Upper lobe of left lung (tissue), 6 donors: ENCODE measurements at places on chromosomes 13 and 19. TPM values are rescaled to one million over a fixed set of nuclear protein-coding genes. Genes with fewer than 3 reads are reported as not detected.
A peak's percentile ranks its signal among the peaks of the same experiment; 100 is the strongest.

GRCh38 chr13:39317291-39317690 lies 279.0 kb downstream of the NHLRC3 start:
- DNase-seq = no peak

- no peak for DNase-seq
Measured at GRCh38 chr19:55119053-55119452, 1.6 kb upstream of the PPP1R12C start.

- DNase-seq = no peak
Measured at GRCh38 chr13:90538063-90538462, 809.4 kb upstream of the MIR17HG start.

DNA sequence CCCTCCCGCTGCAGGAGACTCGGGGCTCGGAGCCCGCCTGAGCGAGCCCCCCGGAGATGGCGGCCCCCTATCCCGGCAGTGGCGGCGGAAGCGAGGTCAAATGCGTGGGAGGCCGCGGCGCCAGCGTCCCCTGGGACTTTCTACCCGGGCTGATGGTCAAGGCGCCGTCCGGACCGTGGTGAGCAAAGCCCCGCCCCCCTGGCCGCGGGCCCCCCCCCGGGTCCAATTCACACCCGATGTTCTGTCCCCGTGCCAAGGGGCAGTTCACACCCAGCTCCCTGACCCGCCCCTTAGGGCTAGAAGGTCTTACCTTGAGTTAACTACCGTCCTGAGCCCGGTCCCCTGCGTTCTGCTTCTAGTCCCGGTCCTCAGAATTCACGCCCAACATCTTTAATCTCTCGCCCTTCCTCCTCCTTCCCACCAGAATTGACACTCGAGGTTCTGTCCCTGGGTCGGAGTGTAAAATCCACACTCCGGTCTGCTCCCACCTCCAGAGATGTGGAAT lies 1.4 kb downstream of the NPAS1 start:
- DNase-seq = no peak

- DNase-seq = no peak
Measured at GRCh38 chr13:23399347-23399746, 34.2 kb downstream of the SACS start.

DNA sequence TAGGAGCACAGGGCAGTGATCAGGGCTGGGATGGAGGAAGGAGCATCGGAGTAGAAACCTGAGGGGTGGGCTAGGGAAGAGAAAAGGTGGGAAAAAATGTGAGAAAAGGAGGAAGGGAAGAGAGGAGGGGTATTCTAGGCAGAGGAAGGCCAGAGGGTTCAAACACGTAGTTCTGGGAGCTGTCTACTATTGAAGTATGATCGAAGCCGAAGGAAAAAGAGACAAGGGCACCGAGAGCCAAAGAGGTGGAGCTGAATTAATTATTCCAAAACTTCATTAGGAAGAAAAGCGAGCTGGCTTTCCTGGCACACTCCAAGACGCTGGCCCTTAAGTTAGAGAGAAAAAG lies 7.8 kb downstream of the DLL3 start:
- DNase-seq = no peak

DNA sequence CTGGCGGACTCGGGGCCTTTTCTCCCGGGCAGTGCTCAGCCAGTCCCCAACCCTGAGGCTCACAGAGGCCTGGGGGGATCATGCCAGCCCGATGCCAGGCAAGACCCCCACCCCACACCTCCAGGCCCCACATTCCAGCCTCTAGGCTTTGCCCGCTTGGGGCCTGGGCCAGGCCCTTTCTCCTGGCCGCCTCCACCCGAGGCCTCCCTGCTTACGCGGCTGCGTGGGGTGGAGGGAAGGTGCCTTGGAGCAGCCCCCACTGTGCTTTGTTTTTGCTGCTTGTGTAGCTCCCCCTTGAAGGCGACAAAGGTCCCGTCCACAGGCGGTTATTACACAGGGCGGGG lies 38.4 kb downstream of the SMIM24 start:
- DNase-seq = no peak

GRCh38 chr13:42600943-42601342 lies 27.0 kb downstream of the TNFSF11 start:
- no peak for DNase-seq

DNA sequence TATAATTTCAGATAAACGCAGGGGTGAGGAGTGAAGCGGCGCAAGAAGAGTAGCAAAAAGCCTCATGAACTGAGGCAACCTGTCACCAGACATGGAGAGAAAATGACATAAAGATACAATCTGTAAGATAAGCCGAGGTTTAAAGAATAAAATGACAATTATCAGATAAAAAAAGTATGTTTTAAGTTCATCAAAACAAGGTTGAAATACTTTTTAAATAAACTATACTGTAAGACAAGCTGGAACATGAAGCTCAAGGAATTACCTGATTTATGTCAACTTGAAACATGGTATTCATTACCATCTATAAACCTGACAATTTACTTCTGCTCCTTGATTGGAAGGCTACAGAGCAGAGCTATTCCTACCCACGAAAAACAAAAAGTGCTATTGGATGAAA lies 61.6 kb downstream of the MYCBP2 start:
- DNase-seq = no peak

- no peak for DNase-seq
Measured at GRCh38 chr19:21110183-21110582, 28.2 kb downstream of the ZNF714 start.

DNA sequence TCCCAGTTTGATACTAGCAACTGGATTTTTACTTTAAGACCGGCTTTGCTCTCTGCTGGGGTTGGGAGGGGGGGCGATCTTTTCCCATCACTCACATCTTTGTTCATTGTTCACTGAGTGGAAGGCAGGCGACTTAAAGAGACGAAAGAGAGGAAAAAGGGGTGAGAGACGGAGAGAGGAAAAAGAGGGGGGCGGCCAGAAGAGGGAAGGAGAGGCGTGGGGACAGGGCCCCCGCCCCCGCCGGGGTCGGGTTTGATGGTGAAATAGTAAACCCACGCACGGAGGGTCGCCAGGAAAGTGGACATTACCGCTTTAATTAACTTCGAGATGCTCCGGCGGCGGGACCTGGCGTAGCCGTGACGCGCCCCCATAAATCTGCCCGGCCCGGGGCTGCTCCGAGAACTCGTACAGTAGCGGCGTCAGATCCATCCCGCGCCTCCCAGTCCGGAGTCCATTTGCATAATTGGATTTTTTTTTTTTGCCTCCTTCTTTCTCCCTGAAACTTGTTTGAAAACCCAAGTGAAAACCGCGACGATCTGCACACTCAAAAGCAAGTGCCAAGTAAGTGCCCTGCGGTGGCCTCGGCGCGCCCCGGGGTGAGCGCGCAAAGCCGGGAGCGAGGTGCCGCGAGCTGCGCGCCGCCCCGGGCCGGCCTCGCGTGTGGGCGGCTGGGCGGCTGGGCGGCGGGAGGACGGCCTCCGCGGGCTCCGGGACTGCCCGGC lies 143.9 kb upstream of the ZNF536 start:
- peak; percentile 83 for DNase-seq

DNA sequence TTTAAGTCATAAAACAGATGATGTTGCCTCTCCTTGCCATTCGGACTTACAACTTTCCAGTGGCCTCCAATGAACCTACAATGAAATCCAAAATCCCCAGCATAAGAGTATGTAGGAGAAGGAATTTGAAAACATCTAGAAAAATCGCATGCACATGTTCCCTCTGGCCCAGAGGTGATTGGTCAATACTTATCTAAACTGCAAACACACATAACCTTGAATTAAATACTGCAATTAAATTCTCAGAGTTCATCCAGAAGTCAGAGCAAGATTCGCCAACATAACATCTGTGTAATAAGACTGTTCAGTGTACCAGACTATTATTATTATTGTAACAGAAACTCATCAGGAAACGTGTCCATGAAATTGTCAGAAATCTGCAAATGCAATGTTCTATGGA lies 82.2 kb upstream of the USP29 start:
- no peak for DNase-seq

DNA sequence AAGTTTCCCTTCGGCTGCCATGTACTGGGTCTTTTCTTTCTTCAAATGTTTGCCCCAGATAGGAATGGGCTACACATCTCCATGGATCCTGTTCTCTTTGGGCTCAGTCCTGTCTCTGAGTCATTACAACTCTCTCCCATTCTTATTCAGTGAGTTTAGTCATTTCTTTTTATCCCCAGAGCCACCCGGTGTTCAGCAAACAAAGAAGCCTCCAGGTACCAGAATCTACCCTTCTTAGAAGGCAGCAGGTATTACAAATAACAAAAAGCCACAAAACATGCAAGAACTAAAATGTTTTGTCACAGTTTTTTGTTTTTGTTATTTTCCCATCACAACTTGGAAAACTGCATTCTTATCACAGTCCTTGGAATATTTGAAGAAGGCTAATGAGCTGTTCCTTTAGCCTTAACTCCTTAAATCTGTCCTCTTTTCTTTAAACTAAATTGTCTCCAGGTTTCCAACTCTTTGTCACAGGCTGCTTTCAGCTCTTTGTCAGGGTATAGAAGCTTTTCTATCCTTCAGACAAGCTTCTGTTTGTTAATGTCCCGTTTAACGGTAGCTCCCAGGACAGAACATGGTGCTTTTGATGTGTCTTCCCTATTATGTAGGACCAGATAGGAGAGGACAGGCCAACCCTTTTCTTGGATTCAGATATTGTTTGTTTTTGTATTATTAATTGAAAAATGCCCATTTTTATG lies 215.5 kb upstream of the HTR2A start:
- DNase-seq = no peak

DNA sequence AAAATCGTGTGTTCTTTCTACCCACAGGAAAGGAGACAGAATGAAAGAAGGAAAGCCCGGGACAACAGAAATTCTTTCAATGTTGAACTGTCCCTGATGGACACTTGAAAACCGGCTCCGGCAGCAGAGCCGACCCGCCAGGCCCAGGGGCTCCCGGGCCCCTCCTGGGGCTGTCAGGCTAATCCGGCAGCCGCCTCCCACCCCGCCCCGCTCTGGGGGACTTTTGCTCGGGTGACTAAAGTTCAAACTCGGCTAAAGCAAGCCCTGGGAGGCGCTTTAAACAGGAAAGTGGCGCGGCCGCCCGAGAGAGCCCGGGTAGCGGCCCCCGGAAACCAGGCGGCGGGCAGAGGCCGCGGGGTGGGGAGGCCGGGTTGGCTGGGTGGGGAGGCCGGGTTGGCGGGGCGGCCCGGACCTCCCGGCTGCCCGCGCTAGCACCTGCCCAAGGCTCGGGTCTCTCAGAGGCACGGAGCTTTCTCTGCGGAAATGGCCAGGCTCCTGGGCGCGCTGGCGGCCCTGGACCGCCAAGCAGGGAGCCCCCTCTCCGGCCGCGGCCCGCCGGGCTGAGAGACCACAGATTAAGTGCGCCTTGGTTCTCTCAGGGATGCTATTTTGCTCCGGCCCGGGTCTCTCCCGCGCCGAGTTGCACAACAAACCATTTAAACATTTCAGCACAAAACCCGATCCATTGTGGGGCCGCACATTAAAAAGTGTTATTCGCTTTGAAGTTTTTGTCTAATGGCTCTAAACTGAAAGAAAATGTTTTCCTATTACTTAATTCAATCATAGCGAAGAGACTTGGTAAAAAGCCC lies 2.6 kb upstream of the GSX1 start:
- peak; percentile 82 for DNase-seq

DNA sequence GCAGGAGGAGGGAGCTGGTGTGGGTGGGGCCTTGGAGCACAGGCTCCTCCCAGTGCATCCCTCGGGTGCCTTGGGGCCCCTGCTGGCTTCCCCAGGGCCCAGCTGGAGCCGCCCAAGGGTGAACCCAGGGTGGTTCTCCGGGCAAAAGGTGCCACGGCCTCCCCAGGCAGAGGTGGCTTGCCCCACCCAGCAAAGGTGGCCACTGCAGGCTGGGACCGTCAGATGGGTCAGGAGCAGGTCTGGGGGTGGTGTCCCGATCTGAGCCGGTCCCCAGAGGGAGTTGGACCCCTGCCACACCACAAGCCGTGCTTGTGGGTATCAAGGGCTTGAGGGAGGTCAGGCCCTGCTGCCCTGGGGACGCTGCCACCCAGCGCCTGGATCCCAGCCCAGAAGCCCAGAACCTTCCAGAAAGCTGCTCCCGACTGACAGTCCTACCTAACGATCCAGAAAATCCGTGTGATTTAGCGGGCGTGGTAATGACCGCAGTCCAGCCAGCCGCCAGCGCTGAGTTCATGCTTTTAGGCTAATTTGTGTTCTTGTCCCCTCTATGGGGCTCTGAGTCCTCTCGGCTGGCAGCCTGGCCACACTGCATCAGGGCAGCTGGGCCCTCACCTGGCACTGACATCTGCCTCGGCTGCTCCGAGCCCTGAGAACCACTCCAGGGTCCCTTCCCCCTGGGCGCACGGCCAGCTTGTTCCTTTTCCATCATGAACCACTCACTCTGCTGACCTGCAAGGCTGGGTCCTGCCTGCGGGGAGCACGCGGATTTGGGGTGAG lies 5.0 kb upstream of the GRIN3B start:
- DNase-seq = peak; percentile 68

DNA sequence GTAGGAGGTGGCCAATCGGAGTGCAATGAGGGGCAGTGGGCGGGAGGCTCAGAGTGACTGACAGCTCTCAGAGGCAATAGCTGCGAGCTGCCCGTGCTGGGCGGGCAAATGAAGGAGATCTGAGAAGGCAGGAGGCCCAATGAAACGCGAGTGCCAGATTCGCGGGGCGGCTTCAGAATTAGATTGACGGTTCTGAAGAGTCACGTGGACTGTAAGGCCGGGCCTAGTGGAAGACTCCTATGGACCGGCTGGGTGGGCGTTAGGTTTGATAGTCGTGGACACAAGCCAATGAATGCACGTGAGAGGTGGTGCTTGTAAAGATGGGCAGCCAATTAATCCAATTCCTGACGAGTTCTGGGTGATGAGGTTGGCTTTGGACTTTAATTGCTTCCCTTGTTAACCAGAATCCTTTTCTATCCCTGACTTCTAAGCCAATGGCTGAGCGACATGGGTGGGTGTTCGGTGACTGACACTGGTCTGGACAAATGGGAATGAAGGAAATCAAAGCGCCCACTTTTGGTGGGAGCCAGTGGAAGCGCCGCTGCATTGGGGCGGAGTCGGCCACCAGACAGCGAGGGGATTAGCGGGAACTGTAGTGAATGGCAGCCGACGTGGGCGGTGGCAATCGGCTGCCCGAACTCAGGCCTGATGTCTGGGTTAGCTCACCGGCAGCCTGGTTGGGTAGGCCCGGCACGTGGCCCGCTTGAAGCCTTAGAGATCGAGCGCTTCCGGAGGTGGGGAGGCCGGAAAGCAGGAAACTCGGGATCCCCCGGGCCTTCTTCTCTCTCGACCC lies 524 bp upstream of the KHSRP start:
- peak; percentile 100 for DNase-seq

DNA sequence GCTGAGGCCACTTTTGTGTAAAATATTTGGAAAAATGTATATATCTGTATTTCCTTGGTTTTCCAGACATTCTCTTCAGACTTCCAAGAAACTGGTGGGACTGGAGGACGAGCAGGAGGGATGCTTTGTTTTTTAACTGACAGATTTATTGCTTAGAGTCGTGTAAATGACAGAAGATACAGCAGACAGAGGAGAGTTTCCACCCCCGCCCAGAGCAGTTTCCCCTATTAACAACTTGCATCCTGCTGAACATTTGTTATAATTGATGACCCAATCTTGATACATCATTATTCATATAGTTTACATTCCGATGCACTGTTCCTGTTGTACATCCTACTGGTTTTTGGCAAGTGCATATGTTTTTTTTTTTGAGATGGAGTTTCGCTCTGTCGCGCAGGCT lies 7.1 kb upstream of the DOCK6 start:
- no peak for DNase-seq

- DNase-seq = no peak
Measured at GRCh38 chr19:44212866-44213346, 574 bp downstream of the ZNF227 start.

- DNase-seq = no peak
Measured at GRCh38 chr19:41339936-41340335, 13.8 kb downstream of the TGFB1 start.

The SYT3 gene
- total RNA-seq = 0.83 TPM

The SYT5 gene
- not detected for total RNA-seq

The SPART gene
- 66.5 TPM for total RNA-seq

The ZNF225 gene
- total RNA-seq = 4.0 TPM

The FAM216B gene
- total RNA-seq = 2.7 TPM
